IMR-90 (cell line): ENCODE measurements at places on chromosomes 1 and 21. TPM values are rescaled to one million over a fixed set of nuclear protein-coding genes. Genes with fewer than 3 reads are reported as not detected.

DNA sequence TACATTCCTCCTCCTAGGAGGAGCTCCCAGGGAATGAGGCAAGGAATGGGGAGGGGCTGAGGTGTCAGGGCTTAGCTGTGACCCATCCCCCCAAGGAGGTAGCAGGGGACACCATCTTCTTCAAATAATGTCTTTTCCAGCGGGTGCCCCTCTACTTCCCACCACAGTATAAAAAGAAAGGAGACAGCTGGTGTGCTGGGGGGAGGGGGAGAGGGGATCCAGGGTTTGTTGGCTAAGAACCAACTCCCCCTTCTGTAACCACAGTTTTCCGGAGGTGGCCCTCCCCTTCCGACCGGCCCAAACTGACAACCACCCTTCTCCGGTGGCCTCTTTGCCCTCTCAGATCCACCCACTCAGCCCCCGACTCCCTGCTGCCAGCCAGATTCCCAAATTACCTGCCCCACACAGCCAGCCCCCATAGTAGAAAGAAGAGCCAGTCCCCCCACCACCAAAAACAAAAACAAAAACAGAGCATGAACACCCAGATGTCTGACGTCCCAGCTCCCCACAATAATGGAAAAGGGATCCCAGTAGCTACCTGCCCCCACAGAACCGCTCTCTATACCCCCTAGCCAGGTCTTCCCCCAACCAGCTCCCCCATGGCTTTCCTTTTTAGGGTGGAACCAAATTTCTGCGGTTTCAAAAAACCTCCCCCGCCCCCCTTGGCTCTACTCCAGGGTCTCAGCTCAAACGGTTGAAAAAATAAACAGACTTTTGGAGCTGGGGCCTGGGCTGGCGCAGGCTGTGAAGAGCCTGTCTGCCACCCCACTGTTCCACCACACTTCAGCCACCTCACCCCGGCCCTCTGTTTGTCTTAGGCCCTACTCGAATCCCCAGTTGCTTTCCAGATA, 2.1 kb downstream of the ARHGEF2 start:
- H3K4me3 ChIP-seq = peak overlapping the region; percentile 94
- H3K36me3 ChIP-seq = peaks cover 17% of the 10 kb centered on the region

DNA sequence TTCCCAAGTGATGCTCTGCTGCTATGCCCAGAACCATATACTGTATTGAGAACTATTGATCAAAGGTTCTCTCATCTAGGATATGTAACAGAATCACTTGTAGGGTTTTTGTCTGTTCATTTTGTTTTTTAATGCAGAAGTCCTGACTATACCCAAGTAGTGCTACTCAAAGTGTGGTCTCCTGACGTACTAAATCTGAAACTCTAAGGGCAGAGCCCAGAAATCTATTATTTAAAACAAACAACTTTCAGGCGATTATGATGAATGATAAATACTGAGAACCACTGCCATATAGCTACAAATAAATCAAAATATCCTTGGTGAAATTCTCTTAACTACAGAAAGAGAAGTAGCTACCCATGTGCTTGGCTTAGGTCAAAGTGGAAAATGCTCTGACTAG, 10.1 kb downstream of the ZZZ3 start:
- H3K4me1 ChIP-seq = peaks cover 17% of the 10 kb centered on the region
- no peak for DNase-seq
- H3K36me3 ChIP-seq = no peaks in the 10 kb centered on the region
- H3K27me3 ChIP-seq = no peaks in the 10 kb centered on the region
- no peak overlapping the region for H3K4me3 ChIP-seq
- H3K27ac ChIP-seq = no peak overlapping the region

The CD247 gene
- not detected in 2 replicates for total RNA-seq

DNA sequence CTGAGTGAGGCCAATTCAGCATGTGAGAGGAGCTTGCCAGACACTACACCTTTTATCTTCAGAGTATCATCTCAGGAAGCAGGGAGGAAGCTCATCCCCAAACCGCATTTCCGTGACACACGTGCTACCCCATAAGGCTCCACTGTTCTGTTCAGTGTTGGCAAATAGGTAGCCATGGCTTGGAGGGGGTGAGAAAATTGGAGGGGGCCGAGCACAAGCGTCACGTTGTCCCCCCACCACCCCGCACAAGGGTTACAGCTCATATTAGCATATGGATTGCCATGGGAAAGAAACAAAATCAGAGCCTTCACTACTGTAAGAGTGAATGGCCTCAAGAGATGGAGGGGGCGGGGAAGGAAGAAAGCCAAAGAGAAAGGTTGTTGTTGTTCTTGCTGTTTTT, 46.7 kb downstream of the OLIG1 start:
- no peaks in the 10 kb centered on the region for H3K36me3 ChIP-seq
- no peak for DNase-seq
- no peak overlapping the region for H3K4me3 ChIP-seq
- no peak overlapping the region for H3K27ac ChIP-seq
- H3K27me3 ChIP-seq = peaks cover 62% of the 10 kb centered on the region
- H3K4me1 ChIP-seq = no peaks in the 10 kb centered on the region

- DNase-seq = no peak
- H3K27me3 ChIP-seq = no peaks in the 10 kb centered on the region
- H3K4me1 ChIP-seq = 0 out of 2 replicates have a peak, but pooled peaks cover 2% of the 10 kb centered on the region
- no peak overlapping the region for H3K4me3 ChIP-seq
Observed at GRCh38 chr1:234260578-234260977, 112.7 kb upstream of the COA6 start.
